CD4-positive, CD25-positive, alpha-beta regulatory T cell (primary cell): ENCODE measurements at places on chromosomes 7 and 10. TPM values are rescaled to one million over a fixed set of nuclear protein-coding genes. Genes with fewer than 3 reads are reported as not detected.

The TMEM236 gene
- total RNA-seq = 0.10 TPM

The PHKG1 gene
- 8.2 TPM for total RNA-seq

The PLCE1 gene
- not detected for total RNA-seq

The ITGA8 gene
- total RNA-seq = not detected

The EZH2 gene
- total RNA-seq = 78.6 TPM

The BRI3 gene
- 55.9 TPM for total RNA-seq

The TLX1 gene
- not detected for total RNA-seq

The PVRIG gene
- total RNA-seq = 46.3 TPM

The ARHGAP21 gene
- 53.0 TPM for total RNA-seq

The ZNF735 gene
- total RNA-seq = not detected

The ATP6V0A4 gene
- not detected for total RNA-seq

The TEX36 gene
- not detected for total RNA-seq

The CC2D2B gene
- 3.1 TPM for total RNA-seq

The TMEM196 gene
- total RNA-seq = not detected

The TRIM73 gene
- total RNA-seq = 28.2 TPM
